ENCODE measurements at places on chromosomes 12 and 14. TPM values are rescaled to one million over a fixed set of nuclear protein-coding genes. Genes with fewer than 3 reads are reported as not detected.

- DNase-seq: no peak
Observed at GRCh38 chr12:57173089-57173488, 25.7 kb upstream of the LRP1-AS start.

DNA sequence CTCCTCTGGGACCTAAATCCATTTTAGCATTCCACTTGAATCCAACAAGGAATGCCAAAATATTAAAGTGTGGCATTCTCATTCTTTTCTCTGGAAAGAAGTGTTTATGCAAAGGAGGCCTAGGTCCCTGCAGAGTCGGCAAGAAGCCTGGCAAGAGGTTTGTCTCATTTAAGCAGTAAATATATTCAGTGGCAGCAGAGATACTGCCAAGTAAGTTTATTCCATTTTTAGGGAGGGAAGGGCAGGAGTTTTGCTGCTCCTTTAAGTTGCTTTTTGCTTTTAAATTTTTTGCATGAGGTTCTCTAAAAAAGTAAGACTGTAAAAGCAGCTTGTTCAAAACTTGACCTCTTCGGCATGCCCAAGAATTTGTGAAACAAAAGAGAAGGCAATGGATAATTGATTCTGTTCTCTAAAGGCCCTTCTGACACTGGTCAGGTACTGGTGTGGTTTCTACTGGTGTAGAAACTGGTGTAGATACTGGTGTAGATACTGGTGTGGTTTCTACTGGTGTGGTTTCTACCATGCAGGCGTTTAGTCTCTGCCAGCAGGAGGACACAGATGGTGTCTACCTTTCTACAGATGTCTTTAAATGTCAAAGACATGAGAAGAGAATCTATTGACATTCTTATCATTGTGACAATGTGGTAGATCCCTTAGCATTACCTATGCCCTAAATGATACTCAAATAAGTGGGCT lies 107.3 kb downstream of the SAMD4A start:
- no peak for DNase-seq

DNA sequence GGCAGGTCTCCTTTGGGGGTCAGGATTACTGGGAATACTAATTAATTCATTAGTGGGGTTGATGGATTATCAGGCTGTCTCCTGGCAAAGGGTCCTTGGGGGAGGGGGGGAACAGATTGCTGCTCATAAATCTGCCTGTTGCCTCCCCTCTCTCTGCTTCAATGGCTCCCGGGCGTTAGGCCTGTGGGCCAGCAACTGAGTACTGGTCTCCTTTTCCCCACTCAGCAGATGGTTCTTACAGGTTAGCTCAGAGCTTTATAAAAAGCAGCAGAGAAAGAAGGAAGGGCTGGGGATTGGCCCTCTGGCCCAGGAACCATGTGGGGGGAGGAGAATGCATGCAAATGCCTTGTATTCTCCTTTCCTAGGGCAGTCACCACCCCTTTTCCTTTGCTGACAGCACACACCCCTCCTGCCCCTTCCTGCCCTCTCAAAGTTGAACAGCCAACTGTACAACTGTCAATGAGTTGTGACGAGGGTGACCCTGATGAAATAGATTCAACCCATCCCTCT lies 2.3 kb upstream of the NEUROD4 start:
- no peak for DNase-seq

TMPRSS12 gene
- polyA plus RNA-seq: not detected

KRT77 gene
- polyA plus RNA-seq: not detected

GRCh38 chr12:52662918-52663229 lies 10.9 kb upstream of the KRT2 start:
- DNase-seq: no peak

RDH12 gene
- 24.8 TPM for polyA plus RNA-seq

GRCh38 chr12:62434494-62435302 lies 31.9 kb upstream of the MON2 start:
- DNase-seq: peak; percentile 8

GRCh38 chr12:57520053-57520818 lies at the start of gene DDIT3:
DDIT3 (minus strand) TSS chr12:57520514; CDS start chr12:57517406, 3,108 bp downstream.
- DNase-seq: peak; percentile 100

TOMM20L gene
- not detected for polyA plus RNA-seq

DNA sequence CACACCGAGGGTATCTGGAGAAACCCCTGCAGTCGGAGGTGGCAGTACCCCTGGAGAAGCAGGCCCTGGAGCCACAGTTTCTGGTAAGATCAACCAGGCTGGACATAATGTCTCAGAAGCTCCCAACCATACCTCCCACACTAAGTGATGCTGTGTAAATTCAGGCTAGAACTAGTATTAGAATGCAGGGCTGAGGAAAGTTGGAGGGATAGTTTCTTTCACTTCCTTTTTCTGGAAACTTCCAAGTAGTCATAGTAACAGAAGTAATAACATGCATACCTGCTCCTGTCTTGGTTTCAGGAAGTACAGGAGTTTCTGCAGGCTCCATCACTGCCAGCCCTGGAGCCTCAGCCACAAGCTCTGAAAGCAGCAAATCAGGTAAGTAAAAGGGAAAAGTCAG lies 228.1 kb upstream of the CNTN1 start:
- no peak for DNase-seq

DNA sequence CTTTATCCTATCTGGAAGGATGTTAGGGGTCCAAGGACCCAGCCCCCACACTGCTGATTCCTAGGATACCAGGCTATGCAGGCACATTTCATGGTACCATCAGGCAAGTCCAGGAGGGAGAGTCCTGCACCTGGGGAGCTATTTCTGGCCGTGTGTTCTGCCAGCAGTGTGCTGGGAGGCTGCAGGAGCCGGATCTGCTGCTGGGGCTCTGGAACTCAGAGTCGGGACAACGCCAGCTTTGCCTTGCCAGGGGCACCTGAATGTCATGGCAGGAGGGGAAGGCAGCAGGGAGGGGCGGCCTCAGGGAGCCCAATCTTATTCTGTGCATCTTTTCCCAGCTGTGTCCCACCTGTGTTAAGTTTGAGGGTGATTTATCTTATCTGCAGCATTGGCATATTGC lies 17.8 kb downstream of the SRRM4 start:
- no peak for DNase-seq

- DNase-seq: peak; percentile 4
Observed at GRCh38 chr14:104113631-104114420, 24.6 kb upstream of the KIF26A start.

DNA sequence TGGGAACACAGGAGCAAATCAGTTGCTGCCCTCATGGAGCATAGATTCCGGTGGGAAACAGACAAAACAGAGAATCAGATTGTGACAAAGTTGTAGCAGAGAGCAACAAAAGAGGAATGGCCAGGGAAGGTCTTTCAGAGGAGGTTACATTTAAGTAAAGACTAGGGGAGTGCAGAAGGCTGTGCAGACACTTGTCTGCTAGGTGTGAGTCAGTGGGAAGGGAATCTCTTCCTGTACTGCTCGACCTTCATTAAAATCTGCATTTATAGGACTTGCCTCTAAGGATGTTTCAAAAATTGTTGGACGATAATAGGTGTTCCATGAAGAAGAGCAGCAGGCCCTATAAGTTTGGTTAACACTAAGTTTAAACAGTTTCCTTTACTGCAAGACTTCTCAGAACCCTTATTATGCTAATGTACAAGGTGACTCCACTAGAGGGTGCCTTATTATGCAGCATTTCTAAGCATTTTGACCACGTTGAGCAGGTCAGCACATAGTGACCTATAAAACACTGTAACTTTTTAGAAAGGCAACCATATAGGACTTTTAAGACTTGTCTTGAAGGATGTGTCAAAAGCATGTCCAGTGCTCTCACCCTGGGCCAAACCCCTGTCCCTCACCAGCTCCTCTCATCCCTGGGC lies 91.8 kb upstream of the RIC8B start:
- no peak for DNase-seq

GRCh38 chr12:86911973-86912372 lies 655.8 kb upstream of the MGAT4C start:
- DNase-seq: no peak

DNA sequence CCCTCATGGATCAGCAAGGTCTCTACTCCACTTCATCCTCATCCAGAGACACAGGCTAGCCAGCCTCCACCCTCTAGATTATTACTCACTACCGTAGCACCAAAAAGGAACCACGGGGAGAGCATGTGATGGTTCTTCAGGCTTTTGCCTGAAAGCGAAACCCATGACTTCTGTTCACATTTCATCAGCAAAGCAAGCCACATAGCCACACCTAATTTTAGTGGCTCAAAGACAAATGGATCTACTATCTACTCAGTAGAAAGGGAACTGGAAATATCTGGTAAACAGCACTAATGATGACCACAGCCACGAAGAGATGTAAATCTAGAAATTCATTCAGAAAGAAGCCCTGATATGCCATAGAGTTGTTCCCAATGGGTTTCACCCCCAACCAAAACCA lies 51.4 kb downstream of the VCPKMT start:
- peak; percentile 58 for DNase-seq

DNA sequence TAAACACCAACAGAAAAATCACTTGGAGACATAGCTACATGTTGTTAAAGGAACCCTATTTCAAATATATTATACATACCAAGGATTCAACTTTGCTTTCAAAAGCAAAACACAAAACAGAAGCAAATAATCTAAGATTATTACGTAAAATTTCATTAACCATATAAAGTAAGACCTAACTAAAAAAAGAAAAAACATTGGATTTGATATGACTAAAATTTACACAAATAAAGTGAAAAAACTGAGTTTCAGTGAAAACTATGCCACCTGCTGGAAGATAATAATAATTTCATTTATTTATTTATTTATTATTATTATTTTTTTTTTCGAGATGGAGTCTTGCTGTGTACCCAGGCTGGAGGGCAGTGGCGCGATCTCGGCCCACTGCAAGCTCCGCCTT lies 45.2 kb downstream of the WDHD1 start:
- no peak for DNase-seq

DNA sequence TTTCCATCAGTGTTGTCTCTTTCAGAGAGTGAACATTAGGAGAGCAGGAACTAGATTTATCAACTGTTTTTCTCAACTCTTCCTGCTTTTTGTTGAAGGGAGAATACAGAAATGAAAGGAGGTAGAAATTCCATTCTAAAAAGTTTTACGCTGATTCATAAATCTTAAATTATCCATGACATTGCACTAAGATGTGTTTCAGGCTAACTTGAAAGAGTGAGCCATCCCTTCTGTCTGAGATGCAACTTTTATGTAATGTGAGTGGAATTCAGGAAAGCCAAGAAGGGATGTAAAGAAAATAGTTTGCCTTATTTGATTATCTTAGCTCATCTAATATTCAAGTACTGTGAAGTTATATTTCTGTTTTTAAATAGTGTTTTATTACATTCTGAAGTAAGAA lies 349.5 kb upstream of the RGS6 start:
- no peak for DNase-seq

DNA sequence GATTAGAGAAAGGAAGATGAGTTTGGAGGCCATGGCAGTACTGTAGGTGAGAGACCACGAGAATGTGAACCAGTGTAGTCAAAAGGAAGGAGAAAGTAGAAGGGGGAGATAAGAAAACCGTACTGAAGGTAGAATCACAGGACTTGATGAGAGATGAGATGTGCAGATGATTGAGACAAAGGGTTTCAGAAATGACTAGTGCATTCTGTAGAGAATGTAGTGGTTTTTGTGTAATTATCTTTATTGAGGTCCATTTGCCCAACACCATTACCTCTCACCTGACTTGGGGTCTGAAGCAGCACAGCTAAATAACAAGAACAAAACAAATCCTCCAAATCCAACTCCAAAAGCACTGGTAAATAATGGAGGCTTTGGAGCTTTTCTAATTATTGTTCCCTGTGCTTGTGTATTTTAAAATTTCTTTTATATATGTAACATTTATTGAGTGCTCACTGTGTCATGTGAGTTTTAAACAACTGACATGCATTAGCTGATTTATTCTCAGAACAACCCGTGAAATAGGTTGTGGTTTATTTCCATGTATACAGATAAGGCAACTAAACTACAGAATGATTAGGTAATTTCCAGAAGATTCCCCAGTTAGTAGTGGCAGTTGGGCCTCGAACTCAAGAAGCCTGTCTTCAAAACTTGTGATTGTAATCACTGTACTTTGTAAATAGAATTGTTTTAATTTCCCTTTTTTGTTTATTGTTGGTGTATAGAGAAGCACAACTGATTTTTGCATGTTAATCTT lies 390.0 kb downstream of the AEBP2 start:
- no peak for DNase-seq

DNA sequence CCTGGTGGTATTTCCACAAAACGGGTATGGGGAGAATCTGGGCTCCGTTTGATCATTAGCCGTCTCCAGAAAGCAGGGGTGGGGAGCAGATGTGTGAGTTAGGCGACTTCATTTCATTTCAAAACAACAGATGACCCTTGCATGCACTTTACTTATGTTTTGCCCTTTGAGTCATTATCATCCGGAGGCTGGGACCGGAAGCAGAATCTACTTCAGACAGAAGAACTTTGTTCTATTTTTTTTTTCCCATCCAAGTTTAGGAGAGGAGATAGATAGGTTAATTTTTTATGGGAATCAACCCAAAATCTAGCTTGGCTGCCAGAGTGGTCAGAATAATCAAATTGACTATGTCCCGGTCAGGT lies 31.3 kb upstream of the CMAS start:
- DNase-seq: no peak

- no peak for DNase-seq
Observed at GRCh38 chr12:76634133-76634532, 74.6 kb upstream of the OSBPL8 start.

- peak; percentile 66 for DNase-seq
Observed at GRCh38 chr14:96039633-96040311, 610 bp downstream of the C14orf132 start.

- DNase-seq: no peak
Observed at GRCh38 chr12:22682663-22683062, 57.7 kb downstream of the ETNK1 start.

GRCh38 chr14:27253966-27254365 lies 656.1 kb upstream of the NOVA1 start:
- DNase-seq: no peak

GRCh38 chr12:15863372-15863771 lies 18.8 kb upstream of the STRAP start:
- no peak for DNase-seq

INHBE gene
- not detected for polyA plus RNA-seq

- DNase-seq: no peak
Observed at GRCh38 chr12:89038831-89039512, 313.3 kb downstream of the DUSP6 start.

DNA sequence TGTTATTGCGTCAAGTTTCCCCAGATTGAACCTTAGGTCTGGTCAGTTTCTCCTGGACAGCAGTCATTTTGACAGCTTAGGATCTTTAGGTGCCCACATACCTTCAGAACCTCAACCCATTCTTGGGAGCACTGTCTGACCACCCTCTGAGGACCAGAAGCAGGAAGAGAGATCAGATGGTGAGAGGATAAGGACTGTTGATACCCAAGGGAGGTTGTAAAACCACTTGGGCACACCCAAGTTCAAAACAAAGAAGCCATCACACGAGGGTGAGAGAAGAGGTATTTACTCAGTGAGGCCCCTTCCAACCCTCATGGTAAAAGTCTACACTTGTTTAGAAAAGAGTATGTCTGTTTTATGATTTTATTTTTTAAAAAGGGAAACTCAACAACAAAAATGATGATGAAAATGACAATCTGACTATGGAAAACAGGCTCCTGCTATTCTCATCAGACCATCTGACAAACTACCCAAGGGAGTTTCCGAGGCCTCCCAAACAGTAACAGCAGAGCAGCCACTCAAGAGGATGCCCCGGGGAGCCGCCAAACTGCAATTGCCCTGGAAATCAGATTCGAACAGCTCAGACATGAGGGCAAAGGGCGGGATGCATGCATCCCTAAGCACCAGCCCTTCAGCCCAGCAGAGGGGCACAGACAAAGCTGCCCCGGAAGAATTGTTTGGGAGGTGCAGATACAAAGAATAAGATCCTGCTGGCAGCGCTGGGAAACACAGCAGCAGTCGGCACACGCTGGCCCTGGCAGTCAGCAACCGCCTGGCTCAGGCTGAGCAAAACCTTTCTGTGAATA lies 162.6 kb upstream of the PLEKHG7 start:
- DNase-seq: no peak

- DNase-seq: no peak
Observed at GRCh38 chr12:121145221-121145620, 12.5 kb downstream of the P2RX7 start.

GRCh38 chr12:55246159-55246558 lies 1.8 kb downstream of the OR6C74 start:
- DNase-seq: no peak

Measured in adrenal gland (tissue), 19 donors.